Right ventricle myocardium superior (tissue), 1 donor: ENCODE measurements at places on chromosomes 12 and 14. TPM values are rescaled to one million over a fixed set of nuclear protein-coding genes. Genes with fewer than 3 reads are reported as not detected.

DNA sequence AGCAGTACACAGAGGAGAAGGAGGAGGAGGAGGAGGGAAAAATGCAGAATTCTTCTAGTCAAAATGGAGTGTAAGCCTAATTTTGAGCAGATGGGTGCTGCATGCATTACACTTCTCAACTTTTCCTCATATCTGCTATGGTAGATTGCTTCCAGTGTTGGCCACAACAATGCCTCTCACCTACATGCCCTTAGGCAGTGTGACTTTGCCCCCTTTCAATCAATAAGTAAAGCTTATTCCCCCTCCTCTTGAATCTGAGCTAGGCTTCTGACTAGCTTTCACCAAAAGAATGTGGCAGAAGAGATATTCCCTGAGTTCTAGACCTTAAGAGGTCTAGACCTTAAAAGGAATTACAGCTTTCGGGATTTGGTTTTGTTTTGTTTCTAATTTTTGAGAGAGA is 3.2 kb upstream of the METTL3 start:
- DNase-seq: no peak

GRCh38 chr12:2691006-2691344 is 103.8 kb upstream of the FKBP4 start:
- DNase-seq: no peak

GRCh38 chr12:104498211-104498801 is 41.6 kb downstream of the CHST11 start:
- DNase-seq: no peak

- DNase-seq: no peak
Measured at GRCh38 chr14:89227496-89227836, 189.6 kb downstream of the FOXN3 start.

CPNE6 gene
- not detected for total RNA-seq

GLIPR1L2 gene
- total RNA-seq: 2.4 TPM

EML5 gene
- 0.16 TPM for total RNA-seq

OAS1 gene
- total RNA-seq: 4.6 TPM

AP1G2 gene
- 10.7 TPM for total RNA-seq

- no peak for DNase-seq
Measured at GRCh38 chr12:19095331-19095730, 34.2 kb upstream of the PLEKHA5 start.

- DNase-seq: no peak
Measured at GRCh38 chr14:95237958-95238340, 80.6 kb upstream of the DICER1 start.

ART4 gene
- 2.8 TPM for total RNA-seq

DNA sequence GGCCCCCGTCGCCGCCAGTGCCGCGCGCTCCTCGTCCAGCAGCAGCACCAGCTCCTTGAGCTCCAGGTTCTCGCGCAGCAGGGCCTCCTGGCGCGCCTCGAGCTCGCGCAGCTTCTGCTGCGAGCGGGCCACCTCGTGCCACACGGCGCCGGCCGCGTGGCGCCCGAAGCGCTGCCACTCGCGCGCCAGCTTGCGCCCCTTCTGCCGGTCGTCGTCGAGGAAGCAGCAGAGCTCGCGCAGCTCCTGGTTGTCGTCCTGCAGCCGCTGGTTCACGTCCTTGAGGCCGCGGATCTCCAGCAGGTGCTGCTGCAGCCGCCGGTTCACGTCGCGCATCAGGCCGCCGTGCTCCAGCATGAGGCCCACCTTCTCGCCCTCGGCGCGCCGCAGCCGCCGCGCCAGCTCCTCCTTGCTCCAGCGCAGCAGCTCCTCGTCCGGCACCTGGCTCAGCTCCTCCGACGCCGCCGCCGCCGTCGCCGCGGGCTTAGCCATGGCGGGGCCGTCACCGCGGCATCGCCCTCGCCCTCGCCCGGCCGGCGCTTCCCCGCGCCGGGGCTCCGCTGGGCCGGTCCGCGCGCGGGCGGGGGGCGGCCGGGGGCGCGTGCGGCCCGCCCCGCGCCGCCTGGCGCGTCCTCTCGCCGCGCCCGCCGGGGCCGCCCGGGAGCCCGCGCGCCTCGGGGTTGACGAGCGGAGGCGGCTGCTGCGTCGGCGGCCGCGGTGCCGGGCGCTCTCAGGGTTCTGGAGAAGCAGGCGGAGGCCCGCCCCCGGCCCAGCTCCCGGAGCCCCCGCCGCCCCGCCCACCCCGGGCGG is at the start of gene CCDC85C:
Gene CCDC85C, minus strand, starts transcription at position 737 of the 807 bp plus-strand sequence. Its CDS starts 248 bp downstream, at position 489.
- no peak for DNase-seq

DNA sequence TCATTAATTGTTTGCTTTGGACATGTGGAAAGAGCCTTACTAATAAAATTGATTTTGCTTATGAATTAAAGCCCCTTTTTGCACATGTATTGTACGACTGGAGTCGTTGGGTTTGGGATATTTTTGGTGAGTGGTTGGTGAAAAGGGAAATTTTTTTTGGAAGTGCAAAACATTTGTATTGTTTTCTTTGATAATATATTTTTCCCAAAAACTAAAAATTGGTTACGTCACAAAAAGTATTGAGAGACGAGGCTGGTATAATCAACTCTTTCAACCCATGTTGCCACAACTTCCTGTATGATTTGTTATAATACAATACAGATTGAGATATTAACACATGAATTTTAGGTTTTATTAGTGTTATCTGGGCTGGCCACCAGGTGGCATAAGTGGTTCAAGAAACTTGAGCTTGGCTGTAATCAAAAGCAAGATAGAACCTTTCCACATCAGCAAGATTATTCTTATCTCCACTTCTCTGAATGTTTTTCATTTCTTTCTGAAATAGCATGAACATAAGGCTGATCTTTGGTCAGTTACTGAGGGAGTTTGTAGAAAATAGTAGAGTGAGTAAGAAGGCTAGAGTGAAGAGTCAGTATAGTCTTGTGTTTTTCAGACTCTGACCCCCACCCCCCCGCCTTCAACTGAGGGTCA is 8.7 kb downstream of the NGDN start:
- peak; percentile 53 for DNase-seq

PLEKHH1 gene
- total RNA-seq: 4.4 TPM

GRCh38 chr12:57454566-57455373 is at the start of gene INHBE:
Gene INHBE, plus strand, starts transcription at chr12:57455307. Its CDS starts 230 bp downstream, at chr12:57455537.
- no peak for DNase-seq

GRCh38 chr14:81453166-81453766 is 53.1 kb upstream of the STON2 start:
- DNase-seq: no peak

GRCh38 chr12:112992541-112993398 is 14.5 kb downstream of the OAS2 start:
- peak; percentile 55 for DNase-seq

DNA sequence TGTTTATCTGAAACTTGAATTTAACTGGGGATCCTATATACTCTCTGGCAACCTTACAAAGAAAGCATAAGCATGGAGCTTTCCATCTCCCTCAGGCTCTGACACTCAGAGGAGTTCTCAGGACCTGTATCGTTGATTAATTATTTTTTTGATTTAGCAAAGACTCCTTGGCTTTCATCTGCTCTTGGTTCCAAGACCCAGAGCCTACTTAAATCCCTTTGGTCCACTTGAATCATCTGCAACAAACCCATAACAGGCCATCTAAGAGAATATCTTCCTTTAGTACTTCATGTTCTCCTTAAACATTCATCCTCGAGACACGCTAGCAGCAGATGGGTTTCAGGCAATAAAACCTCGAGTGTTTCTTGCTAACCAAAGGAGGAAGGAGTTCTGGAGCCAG is 85.4 kb downstream of the ZFP36L1 start:
- no peak for DNase-seq

DNA sequence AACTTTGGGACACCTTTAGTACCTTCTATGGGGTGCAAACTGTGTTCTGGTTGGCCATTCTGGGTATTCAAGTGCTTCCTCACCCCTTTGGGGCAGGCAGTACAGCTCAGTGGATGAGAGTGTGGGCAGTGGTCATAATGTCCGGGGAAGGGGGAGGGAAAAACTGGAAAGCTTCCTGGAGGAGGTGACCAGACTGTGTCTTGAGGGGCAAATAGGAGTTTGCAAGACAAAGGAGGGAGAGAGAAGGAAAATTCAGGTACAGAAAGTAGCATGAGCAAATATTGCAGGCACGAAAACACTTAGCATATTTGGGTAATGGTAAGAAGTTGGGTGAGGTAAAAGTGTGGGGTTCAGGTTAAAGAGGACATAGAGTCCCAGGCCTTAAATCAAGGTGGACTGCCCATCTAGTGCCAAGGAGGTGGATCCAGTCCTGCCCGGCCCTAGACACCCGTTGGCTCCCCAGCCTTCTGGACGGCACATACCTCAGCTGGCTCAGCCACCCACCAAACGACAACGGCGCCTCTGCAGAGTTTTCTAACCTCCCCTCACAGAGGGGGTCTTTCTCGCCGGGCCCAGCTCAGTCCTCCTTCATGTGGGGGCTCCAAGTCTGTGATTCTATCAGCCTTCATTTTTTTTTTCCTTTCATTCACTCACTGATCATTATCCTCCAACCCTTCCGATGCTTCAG is 86.4 kb downstream of the DICER1 start:
- no peak for DNase-seq

AICDA gene
- not detected for total RNA-seq

IL26 gene
- total RNA-seq: not detected

- DNase-seq: no peak
Measured at GRCh38 chr12:127107744-127108143, 1159.2 kb upstream of the TMEM132C start.

GRCh38 chr12:121232163-121232562 is 22.2 kb downstream of the P2RX4 start:
- no peak for DNase-seq

- DNase-seq: no peak
Measured at GRCh38 chr12:75724928-75725312, 213.5 kb upstream of the KRR1 start.

- DNase-seq: no peak
Measured at GRCh38 chr12:54349679-54350078, 14.6 kb downstream of the GPR84 start.

DNA sequence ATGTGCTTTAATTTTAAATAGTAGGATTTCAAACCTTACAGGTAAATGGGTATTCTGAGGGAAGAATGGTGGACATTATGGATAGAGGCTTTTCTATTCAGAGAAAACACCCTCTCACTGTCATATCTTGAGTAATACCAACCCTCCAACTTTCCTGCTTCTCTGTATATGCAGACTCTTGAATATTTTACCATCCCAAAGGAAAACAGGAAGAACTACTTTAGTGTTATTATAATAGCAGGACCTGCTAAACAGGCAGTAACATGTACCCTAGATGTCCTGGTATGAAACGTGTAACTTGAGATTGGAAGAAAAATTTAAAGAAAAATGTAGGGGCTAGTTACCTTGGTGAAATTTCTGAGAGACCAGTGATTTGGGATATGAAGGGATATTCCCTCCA is 82.9 kb upstream of the TRHDE start:
- DNase-seq: no peak

GRCh38 chr12:69837191-69837590 is 12.2 kb downstream of the MYRFL start:
- DNase-seq: no peak

ANKS1B gene
- 1.2 TPM for total RNA-seq

DNA sequence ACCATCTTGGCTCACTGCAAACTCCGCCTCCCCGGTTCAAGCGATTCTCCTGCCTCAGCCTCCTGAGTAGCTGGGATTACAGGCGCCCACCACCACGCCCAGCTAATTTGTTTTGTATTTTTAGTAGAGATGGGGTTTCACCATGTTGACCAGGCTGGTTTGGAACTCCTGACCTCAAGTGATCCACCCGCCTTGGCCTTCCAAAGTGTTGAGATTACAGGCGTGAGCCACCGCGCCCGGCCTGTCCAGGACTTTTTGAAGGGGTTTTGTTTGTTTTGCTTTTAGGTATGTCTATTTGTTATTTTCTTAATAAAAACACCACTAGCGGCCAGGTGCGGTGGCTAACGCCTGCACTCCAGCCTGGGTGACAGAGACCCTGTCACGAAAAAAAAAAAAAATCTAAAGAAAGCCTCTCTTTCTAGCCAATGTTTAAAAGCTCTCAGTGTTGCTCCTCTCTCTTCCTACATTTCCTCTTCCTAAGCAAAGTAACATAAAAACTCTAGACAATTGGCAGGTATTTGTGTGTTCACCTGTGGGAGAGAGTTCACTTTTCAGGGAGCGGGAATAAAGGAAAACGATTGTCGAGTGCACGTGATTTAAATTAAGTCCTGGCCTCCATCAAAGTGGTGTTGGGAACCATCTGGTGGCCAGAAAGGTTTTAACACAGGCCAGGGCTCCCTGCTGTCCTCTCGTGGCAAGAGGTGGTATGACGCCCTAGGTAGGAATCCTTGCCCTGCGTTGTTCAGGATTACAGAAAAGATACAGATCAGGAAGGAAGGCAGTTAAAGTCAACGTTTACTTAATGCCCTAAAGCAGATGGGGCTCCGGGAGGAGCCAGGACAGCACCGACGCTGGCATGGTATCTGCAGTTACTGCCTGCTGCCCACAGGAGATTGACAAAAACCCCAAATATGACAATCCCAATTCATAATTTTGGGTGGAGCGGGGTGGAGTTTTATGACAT is 36.2 kb upstream of the ATP23 start:
- DNase-seq: peak; percentile 86

DNA sequence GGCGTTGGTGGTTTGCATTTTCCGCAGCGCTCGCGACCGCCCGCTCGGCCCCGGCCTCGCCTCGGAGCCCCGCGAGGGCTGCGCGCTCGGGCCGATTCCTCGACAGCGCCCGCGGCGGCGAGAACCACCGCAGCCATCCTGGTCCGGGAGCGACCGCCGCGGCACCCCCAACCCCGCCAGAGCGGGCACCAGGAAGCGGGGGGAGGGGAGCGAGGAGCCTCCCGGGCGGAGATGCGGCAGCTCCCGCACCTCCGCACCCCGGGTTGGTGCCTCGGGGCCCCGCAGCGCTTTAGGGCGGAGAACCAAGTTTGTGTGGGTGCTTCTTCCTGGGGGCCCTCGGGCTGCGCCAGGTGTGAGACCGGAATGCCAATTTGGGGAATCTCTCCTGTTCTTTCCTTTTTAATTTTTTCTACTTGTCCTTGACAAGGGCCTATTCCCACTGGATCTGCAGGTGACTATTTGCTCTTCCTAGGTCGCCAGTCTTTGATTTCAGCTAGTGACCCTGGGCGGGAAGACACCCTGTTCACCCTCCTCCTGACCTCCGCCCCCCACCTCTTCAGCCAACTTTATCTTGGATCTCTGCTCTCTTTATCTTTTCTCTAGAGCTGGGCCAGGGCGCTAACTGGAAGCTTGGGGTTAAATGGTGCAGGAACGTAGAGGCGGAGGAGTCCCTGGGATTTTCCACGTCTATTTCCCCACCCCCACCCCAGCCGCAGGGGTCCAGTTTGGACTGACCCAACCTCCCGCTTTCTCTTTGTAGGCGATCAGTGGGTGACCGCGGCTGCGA is at the start of gene SOCS2:
Gene SOCS2, plus strand, starts transcription at position 751 of the 787 bp plus-strand sequence. CDS start 223 bp downstream, outside the sequence.
- DNase-seq: peak; percentile 57

GRCh38 chr12:131589221-131589897 is 121.5 kb upstream of the SFSWAP start:
- DNase-seq: no peak
